ENCODE measurements at places on chromosomes 7 and 10.
A peak's percentile ranks its signal among the peaks of the same experiment; 100 is the strongest.

- no peak for DNase-seq
Observed at GRCh38 chr10:62992145-62992721, 140.9 kb upstream of the NRBF2 start.

DNA sequence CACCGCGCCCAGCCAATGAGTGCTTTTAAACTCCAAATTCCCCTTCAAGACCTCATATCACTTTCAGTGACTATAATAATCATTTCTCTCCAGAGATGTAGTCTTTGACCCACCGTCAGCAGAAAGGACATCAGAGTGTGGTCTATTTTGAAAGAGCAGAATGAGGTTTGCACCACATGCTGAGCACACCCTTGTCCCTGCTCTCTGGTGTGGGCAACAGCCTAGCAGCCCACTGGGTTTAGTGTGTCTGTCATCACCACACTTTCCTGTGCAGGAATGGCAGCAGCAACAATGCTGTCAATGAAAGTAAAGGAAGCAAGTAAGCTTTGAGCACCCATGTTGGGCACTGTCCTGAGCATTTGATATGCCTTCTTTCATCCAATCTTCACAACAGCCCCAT, 122.4 kb downstream of the PLXNA4 start:
- no peak for DNase-seq

DNA sequence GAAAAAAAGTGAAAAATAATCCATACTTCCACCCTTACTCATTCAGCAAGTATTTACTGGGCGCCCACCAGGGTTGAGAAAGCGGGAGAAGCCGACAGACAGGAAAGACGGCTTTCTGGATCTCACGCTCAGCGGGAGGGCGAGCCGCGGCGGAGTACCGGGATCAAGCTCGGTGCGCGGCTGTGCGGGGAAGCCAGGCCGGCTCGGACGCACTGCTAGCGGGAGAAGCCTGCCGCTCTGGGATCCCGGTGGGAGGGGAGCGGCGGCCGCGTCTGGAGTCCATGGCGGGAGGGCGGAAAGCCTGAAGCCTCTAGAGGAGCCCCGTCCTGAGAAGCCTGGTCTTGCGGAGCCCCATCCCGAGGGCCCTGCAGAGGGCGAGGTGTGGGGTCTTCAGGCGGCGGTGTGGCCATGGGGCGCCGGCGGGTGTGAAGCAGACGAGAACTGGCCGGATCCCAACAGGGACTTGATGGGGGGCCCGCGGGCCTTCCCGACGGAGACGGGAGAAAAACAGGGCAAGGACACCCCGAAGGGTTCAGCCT, 82.9 kb downstream of the VIPR2 start:
- no peak for DNase-seq

GRCh38 chr7:3028071-3028757, 15.5 kb downstream of the CARD11 start:
- DNase-seq: peak; percentile 4

GRCh38 chr7:2451171-2452073, 24.8 kb downstream of the GRIFIN start:
- DNase-seq: peak; percentile 14

DNA sequence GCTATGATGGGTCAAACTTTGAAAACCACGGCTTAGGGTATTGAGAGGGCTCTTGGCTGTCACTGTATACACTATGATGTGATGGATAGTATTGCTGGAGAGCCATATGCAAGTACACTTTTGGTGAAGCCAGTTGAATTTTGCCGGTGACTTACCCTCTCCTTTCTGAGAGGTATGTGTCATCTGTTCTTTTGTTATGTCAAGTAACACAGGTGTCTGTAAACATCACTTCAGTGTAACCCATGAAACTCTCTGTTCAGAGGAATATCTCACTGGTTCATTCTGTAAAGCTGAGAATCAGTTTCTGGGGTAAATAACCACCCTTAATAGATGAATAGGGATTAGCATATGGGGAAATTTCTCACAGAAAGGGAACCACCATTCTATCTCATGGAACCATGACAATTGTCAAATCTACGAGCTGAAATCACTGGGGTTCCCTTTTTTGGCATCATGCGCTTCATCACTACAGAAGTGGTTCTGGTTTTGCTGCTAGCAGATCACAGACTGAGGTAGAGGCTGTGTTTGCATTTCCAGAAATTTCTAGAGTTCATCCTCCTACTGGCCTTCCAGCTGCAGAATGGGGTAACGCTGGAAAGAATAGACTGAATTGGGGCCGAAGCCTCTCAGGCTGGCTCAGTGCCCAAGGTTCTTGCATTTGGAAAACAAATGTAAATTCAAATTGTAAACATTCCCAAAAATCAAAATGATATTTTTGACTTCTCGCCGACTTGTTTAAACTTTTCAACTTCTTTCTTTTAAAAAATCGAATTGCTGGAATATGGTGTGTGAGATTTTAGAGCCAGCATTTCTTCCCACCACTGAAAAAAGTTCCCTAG, 83.3 kb upstream of the CREB5 start:
- DNase-seq: no peak

DNA sequence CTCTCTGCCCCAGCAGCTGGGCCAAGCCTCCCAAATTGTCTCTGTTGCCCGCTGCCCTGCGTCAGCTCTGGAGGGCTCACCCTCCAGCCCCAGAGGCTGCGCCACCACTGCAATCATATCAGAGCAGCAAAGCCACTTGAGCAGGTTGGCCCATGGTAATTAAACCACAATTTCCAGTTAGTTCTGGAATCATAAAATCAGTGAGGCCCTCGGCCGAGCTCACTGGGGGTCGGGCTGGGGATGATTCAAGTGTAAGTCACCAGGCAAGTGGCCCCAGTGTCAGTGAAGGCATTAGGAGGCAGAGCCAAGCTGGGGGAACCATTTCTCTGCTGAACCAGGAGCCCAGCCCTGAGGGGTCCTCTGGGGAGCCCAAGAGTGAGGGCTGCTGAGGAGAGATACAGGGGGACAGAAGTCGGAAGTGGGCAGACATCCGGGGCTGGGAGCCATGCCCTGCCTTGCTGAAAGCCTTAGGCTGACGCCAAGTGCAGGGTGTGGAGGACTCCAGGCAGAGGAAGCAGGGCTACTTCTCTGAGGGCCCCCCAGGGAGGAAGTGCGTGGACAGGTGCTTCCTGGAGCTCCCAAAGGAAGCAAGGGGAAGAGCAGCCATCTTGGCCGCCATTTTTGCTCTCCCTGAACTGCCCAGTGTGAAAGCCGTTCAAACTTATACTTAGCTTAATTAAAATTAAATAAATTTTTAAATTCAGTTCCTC, 29.5 kb upstream of the SLC29A3 start:
- no peak for DNase-seq

- DNase-seq: no peak
Observed at GRCh38 chr10:113549856-113550255, 3.0 kb upstream of the HABP2 start.

DNA sequence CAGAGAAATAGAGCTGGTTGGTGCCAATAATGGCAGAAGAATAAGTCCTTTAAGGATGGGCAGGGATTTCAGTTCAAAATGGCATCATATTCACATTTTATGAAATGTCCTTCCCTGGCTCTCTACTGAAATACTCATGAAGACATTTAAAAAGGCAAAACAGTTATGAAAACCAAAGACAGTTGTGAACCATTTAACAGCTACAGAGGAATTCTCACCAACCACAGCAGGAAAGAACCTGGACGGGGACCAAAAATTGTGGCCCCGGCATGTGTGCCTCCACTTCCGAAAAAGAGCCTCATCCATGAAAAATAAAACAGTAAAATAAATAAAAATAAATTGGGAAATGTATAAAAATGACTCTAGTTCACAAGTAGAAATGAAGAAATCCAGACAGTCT, 539.5 kb downstream of the SUGCT start:
- no peak for DNase-seq

GRCh38 chr10:43774234-43774769, 125.6 kb upstream of the ZNF32 start:
- no peak for DNase-seq

DNA sequence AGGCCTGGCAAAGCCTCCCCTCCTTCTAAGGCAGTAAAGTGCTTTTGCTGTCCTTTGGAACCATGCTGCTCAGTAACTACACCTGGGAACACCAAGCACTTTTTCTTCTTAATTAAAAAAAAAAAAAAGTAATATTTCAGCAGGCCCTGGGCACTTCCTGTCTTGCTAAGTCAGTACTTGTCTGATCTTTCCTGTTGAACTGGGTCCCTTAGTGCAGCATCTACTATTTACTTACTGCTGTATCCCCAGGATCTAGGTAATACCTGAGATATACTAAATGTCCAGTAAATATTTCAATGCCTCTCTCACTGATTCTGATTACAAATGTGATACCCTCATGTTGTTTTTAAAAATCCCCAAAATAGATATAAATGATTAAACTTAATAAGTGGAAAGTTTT, 77.4 kb downstream of the PPP1R3C start:
- no peak for DNase-seq

GRCh38 chr7:41641665-41642014, 61.2 kb downstream of the INHBA start:
- no peak for DNase-seq

Data from skeletal muscle cell (primary cell).